ENCODE measurements at places on chromosomes 5 and 9.

GRCh38 chr5:80318212-80318611 is 1.6 kb upstream of the SPZ1 start:
- no peaks in the 10 kb centered on the region for H3K27me3 ChIP-seq
- no peak overlapping the region for H3K4me3 ChIP-seq
- H3K27ac ChIP-seq = no peak overlapping the region
- no peaks in the 10 kb centered on the region for H3K36me3 ChIP-seq
- no peak for DNase-seq

- peaks cover 5% of the 10 kb centered on the region for H3K4me1 ChIP-seq
- peaks cover 17% of the 10 kb centered on the region for H3K36me3 ChIP-seq
- no peak for DNase-seq
Measured at GRCh38 chr5:14720236-14720923, 55.9 kb downstream of the OTULIN start.

GRCh38 chr5:108588323-108588722 is 159.4 kb upstream of the FER start:
- H3K27me3 ChIP-seq = no peaks in the 10 kb centered on the region
- H3K36me3 ChIP-seq = no peaks in the 10 kb centered on the region
- H3K27ac ChIP-seq = no peak overlapping the region
- no peaks in the 10 kb centered on the region for H3K4me1 ChIP-seq
- H3K4me3 ChIP-seq = no peak overlapping the region

DNA sequence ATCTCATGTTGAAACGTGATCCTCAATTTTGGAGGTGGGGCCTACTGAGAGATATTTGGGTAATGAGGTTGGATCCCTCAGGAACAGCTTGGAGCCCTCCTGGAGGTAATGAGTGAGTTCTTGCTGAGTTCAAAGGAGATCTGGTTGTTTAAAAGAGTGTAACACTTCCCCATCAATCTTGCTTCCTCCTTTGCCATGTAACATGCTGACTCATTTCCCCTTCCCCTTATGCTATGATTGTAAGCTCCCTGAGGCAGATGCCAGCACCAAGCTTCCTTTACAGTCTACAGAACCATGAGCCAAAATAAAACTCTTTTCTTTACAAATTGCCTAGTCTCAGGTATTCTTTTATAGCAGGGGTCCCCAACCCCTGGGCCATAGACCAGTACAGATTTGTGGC is 352.3 kb downstream of the SLCO4C1 start:
- no peak overlapping the region for H3K4me3 ChIP-seq
- H3K27me3 ChIP-seq = no peaks in the 10 kb centered on the region
- H3K36me3 ChIP-seq = no peaks in the 10 kb centered on the region
- no peak overlapping the region for H3K27ac ChIP-seq
- no peaks in the 10 kb centered on the region for H3K4me1 ChIP-seq

DNA sequence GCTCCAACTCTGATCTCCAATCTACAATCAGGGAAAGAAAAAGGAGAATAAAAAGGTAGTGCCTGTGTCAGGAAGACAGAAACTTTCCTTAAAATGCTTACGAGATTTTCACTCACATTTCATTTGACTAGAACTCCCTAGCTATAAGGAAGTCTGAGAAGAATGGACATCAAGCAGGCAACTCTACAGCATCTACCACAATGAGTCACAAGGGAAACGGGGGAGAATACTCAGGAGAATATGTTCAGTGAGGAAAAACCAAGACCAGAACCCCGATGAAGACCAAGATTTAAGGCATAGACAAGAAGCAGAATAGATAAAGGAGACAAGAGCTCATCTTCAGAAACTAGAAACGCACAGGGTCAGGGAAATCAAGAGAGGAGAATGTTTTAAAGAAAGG is 9.0 kb upstream of the SETD9 start:
- no peak for DNase-seq
- peaks cover under 1% of the 10 kb centered on the region for H3K36me3 ChIP-seq
- H3K27ac ChIP-seq = no peak overlapping the region
- H3K4me3 ChIP-seq = no peak overlapping the region
- no peaks in the 10 kb centered on the region for H3K4me1 ChIP-seq

- no peaks in the 10 kb centered on the region for H3K36me3 ChIP-seq
- H3K4me1 ChIP-seq = no peaks in the 10 kb centered on the region
- no peaks in the 10 kb centered on the region for H3K27me3 ChIP-seq
- no peak for DNase-seq
- H3K4me3 ChIP-seq = no peak overlapping the region
Measured at GRCh38 chr5:142057697-142058056, 44.9 kb upstream of the GNPDA1 start.

- no peak for DNase-seq
- peaks cover 12% of the 10 kb centered on the region for H3K4me1 ChIP-seq
- no peak overlapping the region for H3K4me3 ChIP-seq
- H3K27me3 ChIP-seq = no peaks in the 10 kb centered on the region
Measured at GRCh38 chr5:176660530-176660859, 13.2 kb downstream of the TSPAN17 start.

- H3K4me1 ChIP-seq = peaks cover 42% of the 10 kb centered on the region
- no peaks in the 10 kb centered on the region for H3K27me3 ChIP-seq
Measured at GRCh38 chr9:79583952-79584654, 12.3 kb downstream of the TLE4 start.

DNA sequence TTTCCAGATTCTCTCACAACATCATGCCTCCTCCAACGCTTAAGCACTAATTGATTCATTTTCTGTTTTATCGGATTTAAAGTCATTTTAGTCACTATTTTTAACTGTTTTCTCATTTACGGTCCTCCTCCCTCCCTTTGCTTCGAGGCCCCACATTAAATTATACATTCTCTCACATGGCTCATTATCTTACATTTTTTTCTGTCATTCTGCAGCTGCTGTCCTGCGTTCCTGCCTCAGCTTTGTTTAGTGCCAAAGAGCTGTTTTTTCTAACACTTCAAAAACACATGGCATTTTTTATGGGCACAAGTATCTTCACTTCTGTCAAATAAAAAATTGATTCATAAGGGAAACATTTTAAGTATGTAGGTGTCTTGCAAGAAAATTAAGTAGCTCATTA is 130.1 kb upstream of the FST start:
- no peaks in the 10 kb centered on the region for H3K4me1 ChIP-seq
- H3K4me3 ChIP-seq = no peak overlapping the region
- H3K27ac ChIP-seq = no peak overlapping the region
- no peaks in the 10 kb centered on the region for H3K27me3 ChIP-seq
- DNase-seq = no peak
- H3K36me3 ChIP-seq = no peaks in the 10 kb centered on the region

DNA sequence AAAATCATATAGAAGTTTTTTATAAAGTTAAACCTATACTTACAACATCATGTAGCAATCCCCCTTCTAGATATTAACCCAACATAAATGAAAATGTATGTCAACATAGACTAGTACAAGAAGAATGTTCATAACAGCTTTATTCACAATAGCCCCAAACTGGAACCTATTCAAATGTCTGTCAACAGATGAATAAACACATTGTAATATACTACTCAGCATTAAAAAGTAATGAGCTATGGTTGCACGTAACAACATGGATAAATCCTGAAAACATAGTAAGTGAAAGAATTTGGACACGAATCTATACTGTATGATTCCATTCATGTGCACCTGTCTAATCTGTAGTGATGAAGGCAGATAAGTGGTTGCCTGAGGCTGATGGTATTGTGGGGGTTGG is 73.9 kb downstream of the CSNK1G3 start:
- DNase-seq = no peak
- no peak overlapping the region for H3K27ac ChIP-seq
- no peaks in the 10 kb centered on the region for H3K4me1 ChIP-seq
- no peaks in the 10 kb centered on the region for H3K27me3 ChIP-seq

DNA sequence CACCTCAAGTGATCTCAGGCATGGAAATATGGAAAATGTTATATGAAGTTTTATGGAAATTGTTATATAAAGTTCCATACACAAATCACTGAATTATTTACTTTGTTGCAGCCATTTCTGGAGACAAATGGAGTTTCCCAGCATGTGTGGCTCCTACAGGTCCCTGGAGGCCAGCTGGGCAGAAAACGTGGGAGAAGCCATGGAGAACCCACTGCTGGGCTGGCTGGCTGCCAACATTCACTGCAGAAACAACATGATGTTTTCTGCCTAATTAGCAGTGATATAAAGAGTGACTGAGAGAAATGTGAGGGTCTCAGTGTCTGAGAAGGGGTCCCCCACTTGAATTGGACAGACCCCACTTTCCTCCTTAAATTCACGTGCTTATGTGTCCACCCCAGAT is 208.8 kb upstream of the IRX2 start:
- H3K27ac ChIP-seq = no peak overlapping the region
- no peaks in the 10 kb centered on the region for H3K27me3 ChIP-seq
- H3K4me1 ChIP-seq = no peaks in the 10 kb centered on the region
- no peak overlapping the region for H3K4me3 ChIP-seq

GRCh38 chr5:32030686-32031085 is 143.4 kb downstream of the GOLPH3 start:
- H3K4me3 ChIP-seq = no peak overlapping the region
- no peak for DNase-seq
- peaks cover 81% of the 10 kb centered on the region for H3K4me1 ChIP-seq
- no peaks in the 10 kb centered on the region for H3K27me3 ChIP-seq

DNA sequence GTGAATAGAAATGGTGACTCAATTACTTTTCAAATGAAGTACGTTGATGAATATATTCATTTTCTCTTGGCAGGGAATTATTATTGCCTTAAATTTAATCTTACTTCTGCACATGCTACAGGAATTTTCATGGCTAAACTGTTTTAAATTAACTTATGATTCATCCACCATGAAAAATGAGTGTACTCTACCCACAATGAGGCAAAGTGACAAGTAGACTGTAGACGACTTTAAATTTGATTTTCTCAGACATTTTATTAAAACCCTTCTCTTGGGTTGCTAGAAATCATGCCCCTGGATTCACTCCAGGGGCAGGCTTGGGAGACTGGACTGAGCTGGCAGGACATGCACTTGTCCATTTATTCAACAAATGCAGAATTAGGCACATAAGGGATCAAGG is 23.5 kb upstream of the ERAP2 start:
- H3K4me1 ChIP-seq = no peaks in the 10 kb centered on the region
- DNase-seq = no peak
- H3K4me3 ChIP-seq = no peak overlapping the region
- H3K36me3 ChIP-seq = no peaks in the 10 kb centered on the region
- H3K27ac ChIP-seq = no peak overlapping the region

DNA sequence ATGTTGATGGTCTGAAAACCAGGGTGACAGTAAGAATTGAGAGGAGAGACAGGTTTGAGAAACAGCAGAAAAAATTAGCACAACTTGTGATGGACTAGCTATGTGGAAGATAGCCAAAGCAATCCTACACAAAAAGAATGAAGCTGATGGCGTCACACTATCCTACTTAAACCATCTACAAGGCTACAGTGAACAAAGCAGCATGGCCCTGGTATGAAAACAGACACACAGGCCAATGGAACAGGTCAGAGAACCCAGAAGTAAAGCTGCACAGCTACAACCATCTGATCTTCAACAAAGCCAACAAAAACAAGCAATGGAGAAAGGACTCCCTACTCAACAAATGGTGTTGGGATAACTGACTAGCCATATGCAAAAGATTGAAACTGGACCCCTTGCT is 7.5 kb upstream of the UBE2R2 start:
- H3K4me1 ChIP-seq = no peaks in the 10 kb centered on the region
- no peaks in the 10 kb centered on the region for H3K27me3 ChIP-seq
- H3K4me3 ChIP-seq = no peak overlapping the region
- DNase-seq = no peak
- H3K36me3 ChIP-seq = no peaks in the 10 kb centered on the region
- H3K27ac ChIP-seq = no peak overlapping the region

DNA sequence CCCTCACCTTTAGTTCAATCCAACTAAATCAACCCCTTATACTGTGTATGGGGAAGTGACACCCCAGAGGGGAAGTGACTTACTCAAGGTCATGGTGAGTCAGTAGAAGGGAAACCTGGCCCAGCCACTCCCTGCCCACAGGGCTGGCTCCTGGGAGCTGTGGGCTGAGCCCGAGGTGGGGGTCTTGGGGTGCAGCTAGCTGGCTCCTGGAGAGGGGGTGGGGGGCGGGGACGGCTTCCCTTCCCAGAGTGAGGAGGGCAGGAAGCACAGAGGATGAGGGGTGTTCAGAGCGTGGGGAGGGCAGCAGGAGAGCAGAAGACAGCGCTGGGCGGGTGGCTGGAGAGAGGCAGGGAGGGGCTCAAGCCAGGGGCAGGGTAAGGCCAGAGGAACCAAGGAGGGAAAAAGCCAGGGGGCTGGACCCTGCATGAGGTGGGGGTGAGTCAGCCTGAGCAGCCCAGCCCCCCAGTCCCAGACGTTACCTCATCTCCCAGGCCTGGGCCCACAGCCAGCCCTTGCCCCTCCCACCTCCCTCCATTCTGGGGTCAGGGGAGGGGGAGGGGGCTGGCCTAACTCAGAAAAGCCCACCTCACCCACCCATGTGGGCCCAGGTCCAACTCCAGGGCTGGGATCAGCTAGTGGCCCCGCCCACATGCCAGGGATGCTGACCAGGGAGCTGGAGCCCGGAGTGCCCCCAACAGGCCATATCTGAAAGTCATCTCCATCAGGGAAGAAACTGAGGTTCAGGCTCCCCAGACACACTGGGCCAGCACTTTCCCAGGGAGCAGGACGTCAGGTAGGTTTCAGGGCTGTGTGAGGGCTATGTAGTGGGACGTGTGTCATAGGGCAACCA is 2.8 kb downstream of the PDLIM7 start:
- DNase-seq = peak; percentile 90
- peaks cover 42% of the 10 kb centered on the region for H3K36me3 ChIP-seq
- no peaks in the 10 kb centered on the region for H3K27me3 ChIP-seq

GRCh38 chr5:72785801-72786200 is 30.7 kb upstream of the TNPO1 start:
- DNase-seq = no peak
- H3K4me1 ChIP-seq = no peaks in the 10 kb centered on the region
- H3K27ac ChIP-seq = no peak overlapping the region
- no peaks in the 10 kb centered on the region for H3K36me3 ChIP-seq

- DNase-seq = no peak
- H3K27me3 ChIP-seq = no peaks in the 10 kb centered on the region
- H3K4me1 ChIP-seq = no peaks in the 10 kb centered on the region
- no peak overlapping the region for H3K4me3 ChIP-seq
Measured at GRCh38 chr9:91503673-91504081, 80.0 kb upstream of the NFIL3 start.

DNA sequence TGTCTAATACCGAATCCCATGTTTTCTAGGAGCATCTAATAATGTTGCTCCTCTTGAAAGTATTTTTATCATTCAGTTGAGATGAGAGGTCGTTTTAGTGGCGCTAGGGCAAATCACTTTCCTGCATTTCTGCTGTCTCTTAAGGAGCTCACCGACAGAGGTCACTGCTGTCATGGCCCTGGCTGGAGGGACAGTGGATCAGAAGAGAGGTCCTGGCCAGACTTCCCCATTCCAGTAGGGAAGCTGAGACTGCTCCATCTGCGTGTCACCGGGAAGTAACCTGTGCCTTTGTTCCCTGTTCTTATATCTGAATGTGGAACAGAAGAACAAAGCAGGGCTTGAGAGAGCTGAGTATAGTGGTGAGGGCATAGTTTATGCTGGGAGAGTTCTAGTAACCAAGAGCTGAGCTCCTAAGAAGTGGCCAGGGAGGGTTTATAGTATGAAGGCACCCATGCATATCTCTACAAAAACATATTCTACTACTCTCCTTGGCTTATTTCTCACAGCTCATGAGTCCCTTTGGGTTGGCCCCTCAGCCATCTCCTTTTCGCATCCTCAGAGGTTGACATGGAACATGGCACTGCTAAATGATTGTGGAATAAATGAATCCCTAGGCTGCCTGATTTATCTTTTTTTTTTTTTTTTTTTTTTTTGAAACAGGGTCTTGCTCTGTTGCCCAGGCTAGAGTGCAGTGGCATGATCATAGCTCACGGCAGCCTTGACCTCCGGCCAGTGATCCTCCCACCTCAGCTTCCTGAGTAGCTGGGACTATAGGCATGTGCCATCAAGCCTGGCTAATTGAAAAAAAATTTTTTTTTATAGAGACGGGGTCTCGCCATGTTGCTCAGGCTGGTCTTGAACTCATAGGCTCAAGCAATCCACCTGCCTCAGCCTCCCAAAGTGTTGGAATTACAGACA is 27.2 kb downstream of the ATP6V0E1 start:
- no peaks in the 10 kb centered on the region for H3K36me3 ChIP-seq
- peak overlapping the region; percentile 11 for H3K27ac ChIP-seq
- peak; percentile 78 for DNase-seq
- no peaks in the 10 kb centered on the region for H3K27me3 ChIP-seq
- no peak overlapping the region for H3K4me3 ChIP-seq
